Cardiac fibroblast (primary cell): ENCODE measurements at places on chromosomes 6 and 20.
A peak's percentile ranks its signal among the peaks of the same experiment; 100 is the strongest.

GRCh38 chr20:47872341-47872740 is 87.1 kb upstream of the SULF2 start:
- no peak for DNase-seq

DNA sequence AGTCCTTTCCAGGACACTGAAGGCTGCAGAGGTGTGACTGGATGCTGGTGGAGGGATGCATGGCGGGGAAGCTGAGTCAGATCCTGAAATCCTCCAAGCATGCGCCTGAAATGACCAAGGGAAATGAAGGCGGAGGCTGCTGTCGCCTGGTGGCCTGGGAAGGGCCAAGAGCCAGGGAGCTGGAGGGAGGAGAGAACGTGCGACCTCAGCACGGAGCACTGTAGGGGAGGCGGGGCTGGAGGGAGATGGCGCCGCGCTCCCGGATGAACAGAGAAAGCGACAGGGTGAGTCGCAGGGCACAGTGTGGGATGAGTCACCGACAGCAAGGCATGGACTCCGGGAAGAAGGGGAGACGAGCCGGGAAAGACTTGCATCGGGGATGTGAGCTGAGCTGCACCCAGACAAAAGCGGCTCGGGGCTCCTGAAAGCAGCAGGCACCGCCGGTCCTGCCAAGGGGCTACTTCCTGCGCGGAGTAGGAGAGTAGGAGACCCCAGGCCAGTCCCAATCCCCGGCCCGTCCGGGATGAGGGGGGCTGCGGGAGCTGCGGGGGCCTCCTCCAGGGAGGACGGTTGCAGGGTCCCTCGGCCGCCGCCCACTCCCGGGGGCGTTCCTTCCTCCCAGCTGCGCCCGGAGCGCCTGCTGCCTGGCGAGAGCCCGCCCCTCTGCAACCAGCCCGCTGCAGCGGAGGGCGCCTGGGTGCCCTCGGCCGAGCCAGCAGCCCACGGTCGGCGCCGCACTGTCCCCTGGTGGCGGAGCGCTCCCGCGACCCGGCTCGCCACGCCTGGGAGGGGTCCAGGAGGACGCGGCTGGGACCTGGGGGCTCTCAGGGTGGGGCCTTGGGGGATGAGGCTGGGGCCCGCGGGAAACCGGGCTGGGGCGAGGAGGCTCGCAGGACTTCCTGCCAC is 11.0 kb upstream of the NQO2 start:
- peak; percentile 95 for DNase-seq

- peak; percentile 46 for DNase-seq
These were observed 305.3 kb downstream of the CLIC5 start for GRCh38 chr6:45710304-45710821.

- peak; percentile 42 for DNase-seq
These were observed 107.1 kb downstream of the THBS2 start for GRCh38 chr6:169146521-169146920.

DNA sequence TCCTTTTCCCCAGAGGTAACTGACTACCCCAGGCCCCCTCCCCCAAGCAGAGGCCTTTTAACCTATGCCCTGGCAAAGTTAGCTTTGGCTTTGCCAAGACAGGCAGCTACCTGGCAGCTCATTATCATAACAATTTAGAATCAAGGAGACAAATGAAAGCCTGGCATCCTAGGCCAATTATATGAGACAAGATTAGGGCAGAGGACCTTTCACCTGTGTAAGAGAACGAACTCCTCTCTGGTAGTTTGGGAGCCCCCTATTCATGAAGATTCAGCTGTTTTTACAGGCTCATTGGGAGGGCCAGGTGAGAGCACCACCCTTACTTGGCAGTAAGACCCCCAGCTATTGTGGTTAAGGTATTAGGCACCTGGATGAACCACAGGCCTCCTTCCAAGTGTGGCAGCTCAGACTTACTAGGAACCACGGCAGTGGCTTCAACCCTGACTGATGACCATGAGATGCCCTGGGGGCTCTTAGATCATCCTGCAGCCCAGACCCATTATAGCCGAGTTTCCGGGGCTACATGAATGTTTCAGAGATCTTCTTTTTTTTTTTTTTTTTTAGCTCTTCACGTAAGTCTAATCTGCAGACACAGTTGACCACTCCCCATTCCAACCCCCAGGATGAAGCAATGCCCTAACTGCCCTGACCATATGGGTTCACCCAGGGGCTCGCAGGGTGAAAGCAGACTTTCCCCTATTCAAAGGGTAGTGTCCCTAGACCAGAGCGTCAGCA is 56.2 kb downstream of the RAB44 start:
- DNase-seq, result no peak

DNA sequence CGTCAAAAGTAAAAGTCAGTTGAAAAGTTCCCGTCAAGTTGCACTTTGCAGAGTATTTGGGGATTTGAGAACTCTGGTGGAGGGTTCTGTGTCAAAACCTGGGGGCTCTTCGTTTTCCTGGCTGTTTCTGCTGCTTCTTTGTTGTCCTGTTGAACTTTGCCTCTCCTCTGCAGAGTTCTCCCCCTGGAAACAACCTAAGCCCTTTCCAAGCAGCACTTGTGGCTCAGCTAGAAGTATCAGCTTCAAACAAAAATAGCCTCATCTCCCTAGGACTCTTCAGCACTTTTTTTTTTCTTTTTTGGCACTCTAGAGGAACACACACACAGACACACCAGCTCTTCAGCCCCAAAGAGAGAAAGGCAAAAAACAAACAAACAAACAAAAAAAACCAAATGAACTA is at the start of gene TRDN:
Gene TRDN, minus strand, starts transcription at position 169 of the 400 bp plus-strand sequence. CDS start 175 bp downstream, outside the sequence.
- no peak for DNase-seq

GRCh38 chr20:33370291-33370690 is 31.0 kb downstream of the CDK5RAP1 start:
- DNase-seq, result no peak

GRCh38 chr6:108501559-108501958 is 59.2 kb upstream of the FOXO3 start:
- peak; percentile 23 for DNase-seq

- peak; percentile 84 for DNase-seq
These were observed 19.8 kb downstream of the NEDD9 start for GRCh38 chr6:11212664-11213063.

GRCh38 chr6:35707714-35708407 is 19.1 kb upstream of the FKBP5 start:
- DNase-seq, result no peak

GRCh38 chr6:124110514-124110913 is 306.8 kb downstream of the NKAIN2 start:
- no peak for DNase-seq

- DNase-seq, result peak; percentile 4
These were observed 53.6 kb downstream of the SCML4 start for GRCh38 chr6:107770541-107770940.

DNA sequence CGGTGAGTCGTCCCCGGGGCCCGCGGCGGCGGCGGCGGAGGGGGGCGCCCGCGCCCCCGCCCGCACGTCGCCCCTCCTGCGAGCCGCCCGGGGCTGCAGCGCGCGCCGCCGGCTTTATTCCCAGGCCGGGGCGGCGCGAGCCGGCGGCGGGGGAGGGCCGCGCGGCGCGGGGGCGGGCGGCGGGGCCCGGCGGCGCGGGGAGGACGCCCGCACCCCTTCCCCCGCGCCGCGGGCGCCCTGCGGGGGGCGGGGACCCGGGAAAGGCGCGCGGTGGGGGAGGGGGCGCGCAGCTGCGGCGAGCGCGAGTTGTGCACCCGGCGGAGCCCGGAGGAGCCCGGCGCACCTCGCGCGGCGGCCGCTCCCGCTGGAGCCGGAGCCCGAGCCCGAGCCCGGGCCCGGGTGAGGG is 646 bp downstream of the HMGA1 start:
- no peak for DNase-seq

DNA sequence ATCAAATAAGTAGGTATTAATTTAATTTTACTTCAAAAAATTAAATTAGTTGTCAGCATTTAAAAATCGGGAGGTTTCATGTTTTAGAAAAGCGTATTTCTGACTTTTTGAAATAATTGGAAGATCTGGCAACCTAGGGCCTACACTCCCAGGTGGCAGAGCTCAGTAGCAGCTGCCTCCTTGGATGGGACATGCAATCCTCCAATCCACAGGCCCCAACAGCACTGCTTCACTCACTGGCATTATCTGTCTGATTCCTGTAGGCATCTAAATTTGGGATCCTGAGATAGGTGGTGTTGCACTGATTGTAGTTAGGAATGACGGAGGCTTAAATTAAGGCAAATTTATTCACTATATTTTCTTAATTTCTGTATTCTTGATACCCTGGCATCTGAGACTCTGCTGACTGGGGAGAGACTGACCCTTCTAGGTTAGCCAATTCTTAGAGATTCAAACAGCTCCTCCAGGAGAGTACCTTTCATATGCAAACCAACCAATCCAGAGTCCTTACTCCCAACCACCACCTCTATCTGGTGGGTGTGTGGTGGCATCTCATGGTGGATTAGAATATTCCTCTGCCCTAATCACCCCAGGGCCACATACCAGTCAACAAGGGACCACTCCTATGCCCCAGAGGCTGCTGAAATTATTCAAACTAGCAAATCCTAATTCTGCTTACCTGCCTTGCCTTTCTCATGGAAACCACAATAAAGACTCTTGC is 146.6 kb upstream of the GLP1R start:
- no peak for DNase-seq

DNA sequence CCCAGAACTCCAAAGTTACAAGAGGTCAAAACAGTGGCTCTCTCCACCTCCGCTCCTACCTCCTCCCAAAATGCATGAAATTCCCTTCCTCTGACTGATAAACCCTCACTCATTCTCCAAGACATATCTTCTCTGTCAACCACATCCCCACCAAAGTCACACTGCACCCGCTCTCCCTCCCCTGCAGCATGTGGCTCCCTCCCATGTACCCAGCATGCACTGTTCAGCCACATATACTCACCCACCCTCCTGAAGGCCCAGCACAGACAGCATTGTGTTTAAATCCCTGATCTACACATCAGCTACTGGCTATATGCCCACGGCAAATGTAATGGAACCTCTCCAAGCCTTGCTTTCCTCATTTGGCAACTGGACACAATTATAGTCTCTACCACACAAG is 5.5 kb upstream of the POU5F1 start:
- peak; percentile 58 for DNase-seq

DNA sequence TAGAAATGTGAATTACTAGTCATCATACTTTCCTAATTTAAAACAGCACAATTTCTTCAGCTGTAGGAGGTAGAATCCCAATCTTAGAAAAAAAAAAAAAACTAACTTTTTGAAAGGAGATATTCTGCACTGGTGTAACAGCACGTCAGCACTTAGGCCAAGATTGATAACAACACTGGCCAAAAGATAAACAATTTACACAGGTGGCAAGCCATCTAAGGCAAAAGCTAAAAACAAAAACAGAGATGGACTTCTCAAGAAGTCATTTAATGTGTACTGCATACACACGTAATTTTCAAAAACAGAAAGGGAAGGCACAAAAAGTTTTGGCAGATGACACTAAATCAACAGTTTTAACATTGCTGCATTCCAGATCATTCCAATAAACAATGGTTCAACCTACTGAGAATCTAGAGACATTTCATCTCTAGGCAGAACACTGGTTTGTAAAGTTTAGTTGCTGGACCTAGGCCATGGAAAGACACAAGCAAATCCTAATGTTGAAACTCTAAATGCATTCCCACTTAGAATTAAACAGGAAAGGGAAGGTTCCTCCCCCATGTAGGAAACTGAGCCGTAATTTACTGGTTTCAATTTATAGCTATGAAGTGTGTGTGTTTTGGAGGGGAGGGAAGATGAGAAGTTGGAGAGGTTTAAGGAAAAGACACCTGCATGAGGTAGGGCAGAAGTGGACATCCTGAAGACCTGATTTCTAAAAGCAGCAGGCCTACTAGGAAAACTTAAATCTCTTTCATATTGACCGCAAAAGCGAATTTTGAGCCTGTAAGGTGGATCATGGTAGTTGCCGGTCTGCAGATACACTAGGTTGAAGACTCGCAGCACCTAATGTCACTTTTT is 1.3 kb downstream of the GCLC start:
- DNase-seq, result peak; percentile 23

GRCh38 chr6:72286911-72287311 is 335.0 kb upstream of the KCNQ5 start:
- DNase-seq, result peak; percentile 56

DNA sequence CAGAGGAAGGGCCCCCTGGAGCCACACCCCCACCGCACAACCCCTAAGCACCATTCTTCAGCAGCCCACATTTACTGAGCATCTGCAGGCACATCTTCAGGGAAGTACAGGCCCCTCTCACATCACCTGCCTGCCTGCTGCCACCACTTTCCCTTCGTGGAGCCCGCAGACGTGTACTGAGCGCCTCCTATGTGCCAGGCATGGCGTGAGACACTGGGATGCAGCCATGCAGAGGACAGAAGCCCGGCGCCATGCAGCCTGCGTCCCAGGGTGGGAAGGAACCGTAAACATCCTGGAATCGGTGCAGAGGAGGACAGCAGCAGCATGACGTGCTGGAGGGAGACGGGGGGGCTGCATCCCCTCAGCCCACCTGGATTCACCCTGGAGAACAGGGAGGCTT is 78.1 kb downstream of the GRM4 start:
- DNase-seq, result no peak

GRCh38 chr20:1204576-1204975 is 1.3 kb downstream of the C20orf202 start:
- no peak for DNase-seq

- DNase-seq, result no peak
These were observed 7.0 kb upstream of the COX7A2 start for GRCh38 chr6:75250552-75250951.

DNA sequence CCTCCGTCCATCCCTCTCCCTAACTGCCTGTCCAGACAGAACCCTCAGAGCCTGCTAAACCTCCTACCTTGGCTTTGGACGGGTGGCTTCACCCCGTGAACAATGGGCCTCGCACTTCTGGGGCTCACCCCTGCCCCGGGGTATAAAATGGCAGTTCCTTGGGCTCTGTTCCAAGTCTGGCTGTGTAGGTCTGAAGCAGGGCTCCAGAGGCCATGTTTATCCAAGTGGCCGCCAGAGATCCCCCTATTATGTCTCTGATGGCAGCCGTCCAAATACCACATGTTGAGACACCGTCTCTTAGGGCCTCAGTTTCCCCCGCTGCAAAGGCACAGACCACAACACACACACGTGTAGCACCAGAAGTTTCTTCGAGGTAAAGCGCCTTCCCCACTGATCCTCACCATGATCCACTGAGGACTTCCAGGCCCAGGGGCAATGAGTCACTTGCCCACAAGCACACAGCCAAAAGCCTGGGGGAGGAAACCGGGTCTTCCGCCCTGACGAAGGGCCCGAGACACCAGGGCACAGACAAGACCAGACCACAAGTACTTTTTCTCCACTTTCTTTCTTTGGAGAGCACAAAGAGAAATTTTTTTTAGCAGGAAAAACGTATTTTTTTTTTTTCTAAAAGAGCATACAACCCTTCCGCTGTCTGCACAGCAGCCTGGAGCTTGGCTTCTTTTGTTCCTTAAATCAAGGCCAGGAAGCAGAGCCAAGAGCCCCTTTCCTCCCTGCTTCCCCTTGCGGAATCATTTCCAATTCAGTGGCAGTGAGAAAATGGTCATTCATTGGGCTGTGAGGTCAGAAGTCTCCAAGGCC is 11.8 kb downstream of the CPNE5 start:
- peak; percentile 92 for DNase-seq

DNA sequence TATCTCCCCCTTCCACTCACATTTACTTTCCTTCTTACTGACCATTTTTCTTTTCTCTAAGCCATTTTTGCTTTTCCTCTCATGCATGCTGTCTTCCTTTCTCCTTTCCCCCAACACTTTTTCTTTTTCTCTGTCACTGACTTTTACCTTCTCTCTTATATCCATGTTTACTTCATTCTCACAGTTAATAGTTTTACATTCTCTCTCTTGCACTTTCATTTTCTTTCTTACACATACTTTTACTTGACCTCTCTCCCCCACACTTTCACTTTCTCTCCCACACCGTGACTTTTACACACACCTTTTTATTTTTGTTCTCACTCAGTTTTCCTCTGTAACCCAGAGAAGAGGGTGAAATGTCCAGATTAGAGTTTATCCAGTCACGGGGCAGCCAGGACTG is 636.3 kb downstream of the PTPRT start:
- no peak for DNase-seq

- no peak for DNase-seq
These were observed 26.0 kb upstream of the PPP1R16B start for GRCh38 chr20:38779247-38780097.
